Dermis lymphatic vessel endothelial cell (primary cell): ENCODE measurements at places on chromosomes 12 and 14. TPM values are rescaled to one million over a fixed set of nuclear protein-coding genes. Genes with fewer than 3 reads are reported as not detected.

Gene GPR137C
- total RNA-seq, result 0.87 and 1.1 TPM in 2 replicates

Gene NRXN3
- under 0.01 TPM in 1 of 2 replicates, not detected in the other for total RNA-seq

Gene MDGA2
- not detected in 2 replicates for total RNA-seq

Gene TOMM20L
- total RNA-seq, result not detected in 2 replicates

Gene CNTN1
- total RNA-seq, result not detected in 2 replicates

Gene ZNF268
- total RNA-seq, result 32.3 and 40.4 TPM in 2 replicates

Gene CCDC198
- total RNA-seq, result not detected in 2 replicates

Gene MYO1H
- not detected in 2 replicates for total RNA-seq

Gene KRT75
- total RNA-seq, result not detected in 2 replicates
